ENCODE measurements at places on chromosomes 11 and 22.

DNA sequence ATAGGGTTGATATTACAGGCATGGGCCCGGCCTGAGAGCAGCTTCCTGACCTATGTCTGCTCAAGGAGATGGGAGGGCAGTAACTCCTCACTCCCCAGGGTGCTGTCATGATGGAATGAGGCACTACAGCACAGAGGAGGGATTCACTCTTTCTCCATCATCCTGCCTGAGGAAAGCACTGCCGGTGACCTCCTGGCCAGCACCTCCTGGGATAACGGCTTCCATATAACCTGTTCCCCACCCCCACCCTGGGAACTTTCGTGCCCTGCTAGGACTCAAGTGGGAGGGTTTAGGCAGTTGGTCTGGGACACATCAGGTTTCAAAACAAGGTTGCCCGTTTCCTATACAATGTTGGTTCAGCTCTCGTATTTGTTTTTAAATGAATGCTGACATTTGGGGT lies 42.7 kb upstream of the MN1 start:
- no peak for DNase-seq

- no peak for DNase-seq
Measured at GRCh38 chr11:3219281-3219892, 774 bp upstream of the MRGPRG start.

DNA sequence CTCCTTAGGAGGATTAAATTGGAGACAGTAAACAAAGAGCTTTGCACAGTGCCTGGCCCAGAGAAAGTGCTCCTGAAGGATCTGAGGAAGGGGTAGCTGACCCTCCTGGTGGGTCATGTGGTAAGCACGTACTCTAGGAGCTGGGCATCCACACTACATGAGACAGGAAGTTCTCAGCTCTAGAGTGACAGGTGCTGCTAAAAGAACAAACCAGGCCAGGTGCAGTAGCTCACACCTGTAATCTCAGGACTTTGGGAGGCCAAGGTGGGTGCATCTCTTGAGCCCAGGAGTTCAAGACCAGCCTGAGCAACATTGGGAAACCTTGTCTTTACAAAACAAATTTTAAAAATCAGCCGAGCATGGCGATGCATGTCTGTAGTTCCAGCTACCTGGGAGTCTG lies 13.1 kb downstream of the SLC43A1 start:
- DNase-seq, result no peak

- DNase-seq, result no peak
Measured at GRCh38 chr11:2208691-2209369, 37.2 kb upstream of the TH start.

- DNase-seq, result no peak
Measured at GRCh38 chr11:110327508-110327907, 31.1 kb upstream of the RDX start.

DNA sequence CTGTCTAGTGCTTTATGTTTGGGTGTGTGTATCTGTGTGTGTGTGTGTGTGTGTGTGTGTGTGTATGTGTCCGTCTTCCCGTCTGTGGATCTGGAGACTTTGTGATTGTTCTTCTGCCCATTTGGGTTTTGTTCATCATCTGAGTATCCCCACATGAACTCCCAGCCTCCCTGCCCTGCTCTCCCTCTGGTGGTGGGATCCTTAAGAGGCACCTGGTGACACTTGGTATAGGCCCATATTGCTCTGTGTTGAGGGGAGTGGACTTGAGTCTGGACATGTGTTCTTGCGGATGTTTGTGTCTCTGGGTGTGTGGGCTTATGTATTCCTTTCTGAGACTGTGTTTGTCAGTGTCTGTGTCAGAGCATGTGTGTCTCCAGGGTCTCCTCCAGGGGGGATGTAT lies 15.3 kb downstream of the RCOR2 start:
- no peak for DNase-seq

DNA sequence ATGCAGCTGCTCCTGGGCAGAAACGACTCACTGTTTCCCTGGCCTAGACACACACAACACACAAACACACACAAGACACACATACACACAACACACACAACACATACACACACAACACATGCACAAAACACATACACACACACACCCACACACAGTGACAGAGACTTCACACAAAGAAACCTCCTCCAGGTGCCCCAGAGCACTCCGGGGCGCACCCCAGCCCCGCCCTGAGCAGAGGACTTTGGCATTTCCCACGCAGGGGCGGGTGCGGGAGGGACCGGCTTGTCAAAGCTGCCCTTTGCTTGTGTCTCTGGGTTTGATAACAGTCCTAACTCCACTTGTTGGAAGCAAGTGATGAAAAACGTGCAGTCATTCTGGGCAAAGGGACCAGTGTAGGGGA lies 6.5 kb downstream of the APOBEC3A start:
- no peak for DNase-seq

GRCh38 chr11:34311126-34311525 lies 46.7 kb downstream of the ABTB2 start:
- no peak for DNase-seq

- DNase-seq, result no peak
Measured at GRCh38 chr22:26617271-26618199, at the start of gene CRYBB1. Gene CRYBB1 (minus strand): TSS chr22:26618027. CDS start chr22:26616319, 1,708 bp downstream.

- no peak for DNase-seq
Measured at GRCh38 chr11:102555091-102555490, 24.5 kb upstream of the MMP7 start.

DNA sequence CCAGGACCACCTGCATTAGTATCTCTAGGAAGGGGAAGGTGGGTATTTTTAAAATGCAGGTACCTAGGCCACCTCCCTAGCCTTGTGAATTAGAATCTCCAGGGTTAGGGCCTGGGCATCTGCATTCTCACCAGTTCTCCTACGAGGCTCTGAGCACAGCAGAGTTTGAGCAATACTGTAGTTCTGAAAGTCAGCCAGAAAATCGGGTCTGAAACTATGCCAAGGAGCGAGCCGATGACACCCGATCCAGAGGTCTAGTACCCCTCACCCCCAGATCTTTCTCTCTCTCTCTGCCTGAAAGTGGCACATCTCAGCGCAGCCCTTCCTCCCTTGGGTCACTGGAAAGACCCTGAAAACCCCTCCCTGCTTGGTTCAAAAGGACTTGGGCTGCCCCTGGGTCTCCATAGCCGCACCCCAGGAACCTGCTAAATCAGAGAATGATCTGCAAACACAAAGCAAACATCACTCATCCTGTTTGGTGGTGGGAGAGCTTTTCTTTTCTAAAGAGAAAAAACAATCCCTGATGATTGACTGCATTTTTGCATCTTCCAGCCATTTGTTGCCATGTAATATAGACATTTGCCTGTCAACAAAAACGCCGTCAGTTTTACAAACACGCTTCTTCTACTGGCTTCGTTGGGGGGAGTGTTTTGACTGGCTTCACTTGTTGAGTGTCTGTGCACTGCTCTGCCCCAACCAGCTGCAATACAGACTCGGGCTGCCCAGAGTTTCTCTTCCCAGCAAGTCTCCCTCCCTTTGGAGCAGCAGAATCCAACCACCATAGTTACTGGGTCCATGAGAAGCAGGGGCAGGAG lies 229.9 kb downstream of the MN1 start:
- no peak for DNase-seq

DNA sequence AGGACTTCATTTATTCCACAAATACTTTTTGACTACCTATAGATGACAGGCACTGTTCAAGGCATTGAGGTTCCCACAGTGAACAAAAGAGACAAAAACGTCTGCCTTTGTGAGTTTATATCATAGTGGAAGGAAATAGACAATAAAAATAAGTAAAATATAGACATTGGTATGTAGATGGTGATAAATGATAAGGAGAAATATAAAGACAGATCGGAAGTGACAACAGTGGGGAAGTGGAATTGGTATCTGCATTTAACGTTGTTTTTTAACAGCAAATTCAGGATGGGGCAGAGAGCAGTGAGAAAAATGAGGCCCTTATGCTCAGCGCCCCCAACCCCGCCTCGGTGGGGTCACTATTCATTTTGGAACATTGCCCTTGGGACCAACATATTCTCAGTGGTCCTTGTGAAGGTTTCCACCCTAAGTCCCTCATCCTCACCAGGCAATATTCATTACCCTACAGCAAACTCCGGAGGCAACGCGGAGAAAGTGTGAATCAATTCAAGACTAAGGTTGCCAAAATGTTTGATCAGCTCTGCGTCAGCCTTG lies 627 bp upstream of the PEX26 start:
- no peak for DNase-seq

DNA sequence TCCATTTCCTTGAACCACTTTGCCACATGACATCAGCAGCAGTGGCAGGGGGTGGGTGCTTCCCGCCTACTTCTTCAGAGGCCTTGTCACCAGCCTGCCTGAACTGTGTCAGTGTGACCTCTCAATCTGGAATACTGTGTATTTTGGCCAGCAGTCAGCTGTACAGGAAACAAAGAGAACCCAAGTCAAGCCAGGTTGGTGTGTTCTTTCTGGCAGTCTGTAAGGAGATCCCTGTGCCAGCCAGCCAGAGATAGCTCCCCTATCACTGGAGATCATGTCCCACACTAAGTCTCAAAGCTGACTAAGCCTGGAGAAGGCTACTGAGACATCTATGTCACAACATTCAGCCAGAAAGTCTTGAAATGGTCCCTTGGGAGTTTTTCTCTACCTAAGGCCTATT lies 142.1 kb downstream of the TRPC6 start:
- no peak for DNase-seq

DNA sequence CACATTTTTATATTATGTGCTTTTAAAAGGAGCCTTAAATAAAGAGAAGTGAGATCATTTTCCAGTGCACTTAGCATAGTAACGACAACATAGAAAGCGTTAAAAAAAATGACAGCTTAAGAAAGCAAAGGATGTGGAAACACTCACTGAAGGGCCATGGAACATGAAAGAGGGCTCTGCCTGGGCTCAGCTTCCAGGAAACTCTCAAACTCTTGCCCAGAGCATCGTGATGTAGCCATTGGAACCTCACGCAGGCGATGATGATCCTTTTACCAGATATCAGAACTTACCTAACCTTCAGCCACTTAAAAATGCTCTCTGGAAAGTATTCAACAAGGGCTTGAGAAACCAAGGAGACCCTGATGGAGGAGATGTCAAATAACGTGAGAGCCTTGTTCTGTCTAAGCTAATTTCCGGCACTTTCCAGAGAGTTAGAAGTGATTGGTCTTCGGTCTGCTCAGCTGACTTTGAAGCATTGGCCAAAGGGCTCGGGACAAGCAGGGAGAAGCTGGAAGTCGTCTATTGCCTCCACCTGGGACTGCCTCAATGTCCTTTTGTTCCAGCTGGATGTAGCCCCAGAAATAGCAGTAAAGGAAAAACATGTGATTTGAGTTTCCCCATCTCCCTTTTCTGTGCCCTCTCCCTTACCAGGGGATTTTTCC lies 21.5 kb upstream of the ETS1 start:
- DNase-seq, result no peak

DNA sequence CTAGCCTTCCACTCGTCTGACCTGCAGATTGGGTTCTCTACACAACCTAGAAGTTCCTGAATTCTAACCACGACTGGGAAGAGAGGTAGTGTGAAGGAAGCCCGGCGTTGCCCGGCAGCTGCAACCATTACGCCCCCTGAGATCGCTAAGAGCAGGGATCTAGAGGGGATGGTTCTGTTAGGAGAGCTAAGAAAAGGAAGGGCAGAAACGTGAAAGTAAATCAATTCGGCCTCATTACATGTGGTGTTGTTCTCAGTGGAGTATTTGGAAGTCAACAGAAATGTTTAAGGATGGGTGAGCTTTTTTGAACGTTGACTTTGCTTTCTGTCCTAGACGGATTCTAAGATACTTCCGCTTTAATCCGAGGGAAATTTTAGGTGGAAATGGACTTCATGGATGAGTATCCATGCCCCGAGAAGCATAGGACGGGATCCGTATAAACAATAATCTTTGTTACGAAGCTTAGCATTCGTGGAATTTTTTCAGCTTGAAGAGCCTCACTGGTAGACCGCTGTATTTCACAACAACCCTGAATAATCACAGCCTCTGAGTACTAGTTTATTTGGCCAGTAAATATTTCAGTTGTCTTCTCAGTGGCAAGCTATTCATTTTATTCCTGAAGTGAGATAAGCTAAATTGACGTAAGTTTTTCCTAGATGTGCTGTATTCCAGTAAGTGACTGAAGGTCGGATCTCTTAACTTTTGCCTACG lies 629 bp downstream of the ATP5MG start:
- DNase-seq, result no peak

- no peak for DNase-seq
Measured at GRCh38 chr11:105155679-105156078, 16.1 kb upstream of the CARD18 start.

- DNase-seq, result no peak
Measured at GRCh38 chr11:59199546-59200422, 12.9 kb downstream of the MPEG1 start.

- no peak for DNase-seq
Measured at GRCh38 chr11:17765356-17766072, 30.9 kb downstream of the KCNC1 start.

DNA sequence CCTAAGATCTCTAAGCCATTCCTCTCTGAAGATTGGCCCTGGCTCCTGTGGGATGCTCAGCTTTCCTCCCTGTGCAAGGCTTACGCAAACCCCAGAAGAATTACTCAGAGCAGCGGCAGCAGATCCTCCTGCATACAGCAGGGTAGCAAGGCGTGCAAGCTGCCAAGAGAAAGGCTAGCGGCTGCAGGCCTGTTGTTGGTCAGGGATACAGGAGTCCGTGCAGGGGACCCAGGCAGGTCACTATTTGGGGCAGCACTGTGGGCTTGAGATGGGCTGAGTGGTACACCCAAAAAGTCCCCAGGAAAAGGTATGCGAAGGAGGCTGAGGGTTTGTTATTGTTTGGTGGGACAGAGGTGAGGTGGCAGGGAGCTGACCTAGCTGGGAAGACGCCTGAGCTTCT lies 1.5 kb downstream of the GLB1L2 start:
- no peak for DNase-seq

- DNase-seq, result no peak
Measured at GRCh38 chr11:12678092-12678491, 3.9 kb downstream of the TEAD1 start.

DNA sequence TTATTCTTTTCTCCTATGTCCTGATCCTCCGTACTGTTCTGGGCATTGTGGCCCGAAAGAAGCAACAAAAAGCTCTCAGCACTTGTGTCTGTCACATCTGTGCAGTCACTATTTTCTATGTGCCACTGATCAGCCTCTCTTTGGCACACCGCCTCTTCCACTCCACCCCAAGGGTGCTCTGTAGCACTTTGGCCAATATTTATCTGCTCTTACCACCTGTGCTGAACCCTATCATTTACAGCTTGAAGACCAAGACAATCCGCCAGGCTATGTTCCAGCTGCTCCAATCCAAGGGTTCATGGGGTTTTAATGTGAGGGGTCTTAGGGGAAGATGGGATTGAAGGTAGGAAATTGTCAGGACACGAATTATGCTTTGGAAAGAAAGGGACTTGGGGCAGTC lies 843 bp downstream of the OR51T1 start:
- DNase-seq, result no peak

DNA sequence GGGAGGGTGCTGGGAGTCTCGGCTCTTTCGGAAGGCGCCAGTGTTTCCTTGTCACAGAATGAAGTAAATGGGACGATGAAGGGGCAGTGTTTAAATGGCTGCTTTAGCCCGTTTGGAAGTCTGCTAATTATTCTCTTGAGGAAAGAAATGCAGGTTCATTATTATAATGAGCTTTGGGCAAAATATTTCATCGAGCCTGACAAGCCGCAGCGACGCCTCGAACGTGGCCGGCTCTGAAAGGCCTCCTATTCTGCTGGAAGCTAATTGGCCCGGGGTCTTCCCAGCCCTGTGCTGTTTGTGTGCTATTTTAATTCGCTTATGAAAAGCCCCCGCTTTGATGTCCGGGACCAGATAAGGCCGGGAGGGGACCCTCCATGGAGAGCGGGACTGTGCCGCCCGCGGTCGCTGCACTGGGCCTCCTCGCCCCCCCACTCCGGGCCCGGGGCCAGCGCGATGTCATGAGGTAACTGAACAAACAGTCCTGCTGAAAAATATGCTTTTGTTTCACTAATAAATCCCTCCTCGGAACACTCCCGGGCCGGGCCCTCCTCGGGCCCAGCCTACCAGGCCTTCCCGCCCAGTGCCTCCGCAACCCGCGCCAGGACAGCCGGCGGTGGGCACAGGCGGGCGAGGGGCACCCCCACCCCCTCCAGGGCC lies 78.4 kb downstream of the CDKN1C start:
- DNase-seq, result no peak
